Activated CD4-positive, alpha-beta T cell treated with anti-CD3 and anti-CD28 coated beads for 1 hour (primary cell): ENCODE measurements at places on chromosomes 3 and 15.

DNA sequence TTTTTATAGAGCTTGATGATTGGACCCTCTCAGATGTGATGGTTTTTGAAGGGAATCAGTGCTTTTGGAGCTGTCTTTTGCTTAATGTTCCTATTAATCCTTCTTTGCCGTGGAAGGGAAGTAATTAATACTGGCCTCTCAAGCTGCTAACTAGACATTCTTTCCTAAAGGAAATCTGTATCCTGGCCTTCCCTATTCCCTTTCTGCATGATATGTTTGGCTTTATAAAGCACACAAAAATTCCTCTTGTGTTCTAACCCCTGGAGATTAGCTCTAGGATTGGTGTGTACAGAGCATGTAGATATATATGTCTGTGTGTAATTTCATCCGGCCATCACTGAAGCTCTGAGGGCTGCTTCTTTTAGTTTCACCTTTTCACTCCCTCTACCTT is 6.9 kb downstream of the ATXN7 start:
- DNase-seq: no peak

DNA sequence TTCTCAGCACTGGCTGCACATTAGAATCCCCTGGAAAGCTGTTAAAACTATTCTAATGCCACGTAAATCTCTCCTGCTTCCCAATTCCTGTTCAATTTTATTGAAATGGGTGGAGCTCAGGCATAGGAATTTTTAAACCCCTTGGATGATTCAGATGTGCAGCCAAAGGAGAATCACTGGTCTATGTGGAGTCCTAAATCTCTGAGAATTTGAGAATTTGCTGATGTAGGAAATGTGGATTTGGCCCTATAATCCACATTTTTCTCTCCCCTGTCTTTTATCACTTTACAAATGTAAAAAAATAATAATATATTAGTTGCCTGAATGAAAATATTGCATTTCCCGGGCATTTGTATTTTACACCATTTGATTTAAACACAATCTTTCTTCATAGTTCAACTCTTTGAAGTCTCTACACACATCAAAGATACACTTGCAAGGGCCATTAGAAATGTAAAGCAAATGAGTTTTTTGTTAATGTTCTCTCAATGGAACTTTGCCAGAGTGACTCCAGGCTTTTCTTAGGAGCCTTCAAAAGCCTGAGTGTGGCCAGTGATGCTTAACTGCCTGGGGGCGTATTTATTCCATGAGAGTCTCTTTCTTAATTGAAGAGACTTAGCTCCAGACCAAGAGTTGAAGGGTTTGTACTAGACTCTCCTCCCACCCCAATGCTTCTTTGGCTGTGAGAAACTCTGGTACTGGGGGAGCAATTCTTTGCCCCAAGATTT is 48.8 kb upstream of the PTX3 start:
- no peak for DNase-seq

- DNase-seq: no peak
Observed at GRCh38 chr3:195007151-195007550, 263.8 kb downstream of the XXYLT1 start.

DNA sequence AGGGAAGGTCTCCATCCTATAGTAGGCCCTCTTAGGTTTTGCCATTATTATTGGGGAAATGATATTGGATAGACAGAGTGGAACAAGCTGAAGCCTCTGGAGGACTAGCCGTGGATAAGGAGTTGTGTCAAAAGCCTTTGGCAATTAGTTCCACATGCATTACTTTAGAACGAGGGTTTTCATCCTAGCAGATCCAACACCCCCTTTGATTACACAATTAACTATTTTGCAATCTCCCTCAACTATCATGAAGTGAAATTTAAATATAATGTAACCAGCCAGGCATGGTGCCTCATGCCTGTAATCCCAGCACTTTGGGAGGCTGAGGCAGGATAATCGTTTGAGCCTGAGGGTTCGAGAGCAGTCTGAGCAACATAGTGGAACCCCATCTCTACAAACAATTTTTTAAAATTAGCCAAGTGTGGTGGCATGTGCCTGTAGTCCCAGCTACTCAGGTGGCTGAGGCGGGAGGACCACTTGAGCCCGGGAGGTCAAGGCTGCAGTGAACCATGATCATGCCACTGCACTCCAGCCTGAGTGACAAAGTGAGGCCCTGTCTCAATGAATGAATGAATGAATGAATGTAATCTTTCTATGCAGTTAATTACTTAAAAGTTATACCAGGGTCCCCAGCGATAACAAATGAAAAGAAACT is 56.8 kb downstream of the PXYLP1 start:
- no peak for DNase-seq

- no peak for DNase-seq
Observed at GRCh38 chr3:89268059-89268458, 160.6 kb downstream of the EPHA3 start.

- DNase-seq: no peak
Observed at GRCh38 chr3:16257309-16257708, 7.4 kb downstream of the DPH3 start.

- DNase-seq: no peak
Observed at GRCh38 chr3:54756330-54756731, 171.5 kb downstream of the LRTM1 start.

GRCh38 chr15:71485094-71485693 is 325.2 kb upstream of the NR2E3 start:
- DNase-seq: no peak

DNA sequence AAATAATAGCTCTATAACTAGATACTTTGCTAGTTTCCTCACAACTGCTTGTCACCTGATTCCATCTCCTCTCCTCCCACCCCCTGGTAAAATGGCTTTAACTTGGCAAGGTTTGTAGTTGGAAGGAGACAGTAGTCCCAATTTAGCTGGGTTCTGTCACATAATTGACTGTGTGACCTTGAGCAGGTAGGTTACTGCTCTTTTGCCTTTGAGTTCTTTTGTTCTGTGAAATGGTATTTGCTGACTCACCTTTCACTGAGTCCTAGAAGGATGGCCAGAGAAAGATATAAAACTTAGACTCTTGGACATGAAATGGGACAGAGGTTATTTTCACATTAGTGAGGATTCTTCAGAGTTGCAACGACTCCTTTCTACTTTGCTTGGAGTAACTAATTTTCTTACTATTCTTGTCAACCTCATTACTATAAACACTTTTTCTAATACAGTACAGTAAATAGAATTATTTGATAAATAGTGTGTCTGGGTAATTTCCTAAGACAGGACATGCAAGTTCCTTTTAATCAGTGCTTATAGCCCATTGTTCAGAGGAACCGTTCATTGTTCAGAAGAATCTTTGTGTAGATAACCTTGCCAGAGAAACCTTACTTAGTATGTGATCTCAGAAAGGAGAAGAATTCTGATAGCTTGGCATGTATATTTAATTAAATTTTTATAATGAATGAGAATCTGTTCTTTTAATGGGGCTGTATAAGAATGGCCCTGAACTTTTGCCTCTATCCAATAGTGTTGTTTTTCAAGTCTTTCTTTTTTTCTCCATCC is 14.3 kb downstream of the AKAP13 start:
- no peak for DNase-seq

DNA sequence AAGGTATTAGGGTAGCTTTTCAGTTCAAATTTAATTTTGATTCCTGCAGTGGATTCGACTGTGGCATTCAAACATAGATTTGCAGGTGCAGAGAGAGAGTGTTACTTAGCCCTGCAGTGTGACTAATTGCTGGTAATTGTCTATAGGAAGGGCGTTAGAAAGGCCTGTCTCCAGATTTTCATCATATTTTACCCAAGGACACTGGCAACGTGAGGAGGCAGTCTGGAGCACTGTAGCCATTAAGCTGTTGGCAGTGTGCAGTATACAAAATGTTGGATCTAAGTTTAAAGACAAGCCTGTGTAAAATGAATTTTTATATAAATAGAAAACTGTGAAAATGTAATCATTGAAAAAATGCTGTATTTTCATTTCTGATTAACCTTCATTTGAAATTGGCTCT is 342.9 kb downstream of the CNTN4 start:
- no peak for DNase-seq

GRCh38 chr3:194307849-194308248 is 43.3 kb downstream of the CPN2 start:
- DNase-seq: no peak
